Ureter (tissue), 1 donor: ENCODE measurements at places on chromosomes 4 and X.

DNA sequence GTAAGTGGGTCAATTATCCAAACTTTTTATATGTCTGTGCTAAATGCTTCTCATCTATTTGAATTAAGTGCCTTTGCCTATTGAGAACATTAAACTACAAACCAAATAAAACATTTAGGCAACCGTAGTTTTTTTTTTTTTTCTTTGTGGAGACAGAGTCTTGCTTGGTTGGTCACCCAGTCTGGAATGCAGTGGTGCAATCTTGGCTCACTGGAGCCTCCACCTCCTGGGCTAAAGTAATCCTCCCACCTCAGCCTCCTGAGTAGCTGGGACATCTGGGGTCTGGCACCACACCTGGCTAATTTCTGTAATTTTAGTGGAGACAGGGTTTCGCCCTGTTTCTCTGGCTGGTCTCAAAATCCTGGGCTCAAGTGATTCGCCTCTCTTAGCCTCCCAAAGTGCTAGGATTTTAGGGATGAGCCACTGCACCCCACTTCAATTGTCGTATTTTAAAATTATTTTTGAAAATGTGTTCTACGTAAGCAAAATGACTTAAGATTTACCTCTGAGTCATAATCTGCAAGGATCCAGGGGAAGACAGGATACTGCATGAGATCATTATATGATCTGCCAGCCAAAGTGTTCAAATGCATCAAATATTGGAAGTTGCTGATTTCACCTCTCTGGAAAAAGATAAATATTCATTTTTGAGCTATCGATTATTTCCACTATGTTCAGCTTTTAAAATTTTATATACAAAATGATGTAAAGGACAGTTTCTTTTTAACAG is 125.6 kb downstream of the CDS1 start:
- no peak for DNase-seq

DNA sequence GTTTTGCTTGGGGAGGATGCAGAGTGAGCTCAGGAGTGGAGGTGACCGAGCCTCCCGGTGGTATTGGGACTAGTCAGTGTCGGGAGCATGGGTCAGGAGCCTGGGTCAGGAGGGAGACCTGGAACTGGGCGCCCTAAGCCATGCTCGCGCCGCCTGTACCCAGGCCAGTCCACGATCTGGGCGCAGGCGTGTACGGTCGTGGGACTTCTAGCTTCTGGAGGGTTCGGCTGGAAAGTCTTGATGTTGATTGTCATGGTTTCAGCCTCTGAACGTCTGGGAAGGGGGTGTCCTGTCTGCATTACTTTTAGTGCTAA is 244 bp downstream of the EIF2S3 start:
- peak; percentile 44 for DNase-seq

DNA sequence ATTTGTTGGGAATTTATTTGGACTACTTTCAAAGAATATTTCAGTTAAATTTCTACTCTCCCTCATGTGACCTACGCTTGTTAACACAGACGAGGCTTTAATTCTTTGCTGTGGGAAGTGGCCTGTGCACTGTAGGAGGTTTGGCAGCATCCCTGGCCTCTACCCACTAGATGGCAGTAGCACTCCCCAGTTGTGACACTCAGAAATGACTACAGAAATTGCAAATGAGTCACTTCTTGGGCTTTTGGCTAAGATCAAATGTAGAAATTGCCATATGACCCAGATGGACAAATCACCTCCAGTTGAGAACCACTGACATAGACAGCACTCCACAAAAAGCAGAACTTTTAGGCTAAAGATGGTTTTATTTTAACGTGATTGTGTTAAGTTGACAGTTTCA is 22.1 kb downstream of the PIR start:
- peak; percentile 67 for DNase-seq

DNA sequence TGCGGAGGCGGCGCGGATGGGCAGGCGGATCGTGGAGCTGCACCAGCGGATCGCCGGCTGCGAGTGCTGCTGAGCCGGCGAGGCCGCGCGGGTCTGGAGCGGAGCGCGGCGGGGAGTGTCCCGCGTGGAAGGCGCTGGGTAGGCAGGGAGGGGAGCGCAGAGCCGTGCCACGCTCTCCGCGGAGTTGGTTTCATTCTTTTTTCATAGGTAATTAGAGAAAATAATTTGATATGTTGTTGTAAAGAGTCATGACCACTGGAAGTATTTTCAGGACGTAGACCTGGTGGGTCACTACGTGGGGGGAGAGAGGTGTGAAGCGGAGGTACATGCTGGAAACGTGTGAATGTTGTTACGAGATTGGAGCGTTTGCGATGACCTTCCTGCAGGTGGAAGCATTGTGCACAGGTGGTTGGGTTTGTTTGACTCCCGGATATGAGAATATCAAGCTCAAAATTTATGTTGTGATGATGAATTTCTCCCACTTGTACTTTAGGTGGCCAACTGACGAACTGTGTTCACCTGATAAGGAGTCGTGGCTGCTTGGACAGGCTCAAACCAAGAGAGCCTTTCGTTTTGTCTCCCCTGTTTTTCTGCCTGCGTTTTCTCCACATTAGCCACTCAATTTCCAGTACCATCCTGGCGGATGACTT is 19.1 kb upstream of the S100P start:
- DNase-seq: no peak
